ENCODE measurements at places on chromosomes 16 and 17.

GRCh38 chr16:72846594-72846993, 201.3 kb downstream of the ZFHX3 start:
- DNase-seq: no peak

GRCh38 chr17:7632492-7632894, 2.6 kb downstream of the SHBG start:
- DNase-seq: no peak

DNA sequence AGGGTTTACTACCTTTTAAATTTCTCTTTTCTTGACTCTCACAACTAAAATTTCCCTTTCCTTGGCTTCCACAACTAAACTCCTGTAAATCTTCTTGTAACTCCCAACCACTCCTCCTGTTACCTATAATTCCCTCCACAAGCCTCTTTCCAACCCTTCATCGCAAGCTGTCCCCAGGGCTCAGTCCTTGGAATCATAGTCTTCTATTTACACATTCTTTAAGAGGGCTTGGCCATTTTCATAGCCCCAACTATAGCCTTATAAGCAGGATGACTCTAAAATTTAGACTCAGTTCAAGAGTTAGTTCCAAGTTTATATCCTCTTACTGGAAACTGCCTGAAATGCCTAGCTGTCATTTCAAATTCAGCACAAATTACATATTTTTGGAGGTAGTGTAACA, 23.9 kb downstream of the GLG1 start:
- no peak for DNase-seq

DNA sequence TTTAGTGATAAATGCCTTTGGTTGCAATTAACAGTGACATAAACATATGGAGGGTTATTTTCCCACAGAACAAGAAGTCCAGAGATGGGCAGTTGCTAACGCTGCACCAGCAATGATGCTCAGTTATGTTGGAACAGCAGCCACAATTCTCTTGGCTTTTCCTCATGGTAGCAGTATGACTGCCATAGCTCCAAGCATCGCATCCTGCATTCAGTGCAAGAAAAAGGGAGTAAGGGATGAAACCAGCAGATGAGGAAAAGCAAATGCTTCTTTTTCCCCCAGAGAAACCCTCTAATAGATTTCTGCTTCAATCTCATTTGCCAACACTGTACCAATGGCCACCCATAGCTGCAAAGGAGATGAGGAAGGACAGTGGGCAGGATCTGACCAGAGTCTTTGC, 13.0 kb upstream of the ZCCHC14 start:
- no peak for DNase-seq

- no peak for DNase-seq
These were observed 86.1 kb upstream of the RBFOX1 start for GRCh38 chr16:7246578-7246977.

GRCh38 chr17:30920683-30921543, 832 bp upstream of the ADAP2 start:
- no peak for DNase-seq

DNA sequence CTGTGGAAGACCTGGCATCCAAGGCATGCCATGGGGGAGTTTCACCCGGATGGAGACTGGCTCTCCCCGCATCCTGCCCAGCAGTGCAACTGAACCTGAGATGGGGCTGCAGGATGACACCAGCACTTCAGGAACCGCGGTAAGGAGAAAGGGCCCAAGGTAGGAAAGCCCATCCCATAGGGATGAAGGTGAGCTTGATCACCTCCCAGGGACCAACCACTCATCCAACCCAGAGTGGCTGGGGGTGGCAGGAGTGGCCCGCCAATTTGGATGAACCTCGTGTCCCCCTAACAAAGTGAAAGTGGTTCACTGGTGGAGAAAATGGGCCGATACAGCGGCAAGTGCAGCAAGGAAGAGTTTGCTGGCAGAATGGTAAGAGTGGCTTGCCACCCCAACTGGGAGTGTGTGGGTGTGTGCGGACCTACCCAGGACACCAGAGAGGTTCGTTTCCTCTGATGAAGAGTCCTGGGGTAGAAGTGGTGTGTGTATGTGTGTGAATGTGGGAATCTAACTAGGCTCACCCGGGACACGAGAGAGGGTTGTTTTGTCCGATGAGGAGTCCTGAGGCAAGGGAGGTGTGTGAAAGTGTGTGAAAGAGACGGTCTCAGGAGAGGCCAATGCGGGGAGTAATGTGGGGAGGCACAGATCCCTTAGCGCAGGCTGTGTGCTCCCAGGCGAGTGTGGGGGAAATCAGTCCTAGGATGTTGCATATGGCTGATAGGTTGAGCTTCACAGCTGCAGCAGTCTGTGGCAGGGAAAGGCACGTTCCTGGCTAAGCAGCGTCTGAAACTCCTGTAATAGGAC, 22.6 kb downstream of the ACSM1 start:
- no peak for DNase-seq

All from activated naive CD4-positive, alpha-beta T cell (primary cell).